ENCODE measurements at places on chromosomes 3 and 15.

DNA sequence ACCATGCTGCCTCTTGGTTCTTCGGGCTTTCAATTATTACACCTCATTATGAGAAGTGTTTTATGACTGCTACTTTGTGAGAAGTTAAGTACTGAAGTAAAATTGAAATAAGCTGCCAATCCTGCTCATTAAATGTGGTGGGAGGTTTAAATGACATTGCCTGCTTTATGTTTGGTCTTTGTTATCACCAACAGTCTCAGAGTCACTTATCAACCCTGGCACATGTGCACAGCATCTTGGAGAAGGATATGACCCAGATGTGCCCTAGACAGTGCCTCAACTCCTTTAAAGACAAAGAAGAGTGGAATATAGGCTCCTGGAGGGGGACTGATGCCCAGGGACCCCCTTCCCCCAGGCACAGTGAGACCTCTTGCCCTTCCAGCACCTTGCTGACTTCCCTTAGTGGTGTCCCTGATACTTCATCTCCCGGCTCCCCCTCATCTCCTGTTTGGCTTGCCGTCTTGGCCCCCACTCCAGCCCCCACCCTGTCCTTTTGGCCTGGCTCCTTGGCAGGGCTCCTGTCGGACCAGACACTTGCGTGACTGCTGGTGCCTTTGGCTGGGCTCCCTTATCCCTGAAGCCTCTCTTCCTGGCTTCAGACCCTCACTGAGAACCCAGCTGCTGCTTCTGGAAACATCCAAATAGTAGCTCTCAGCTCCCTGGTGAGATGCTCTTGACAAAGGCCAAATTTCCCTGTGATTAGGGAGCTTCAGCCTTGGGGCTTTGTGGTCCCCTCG, 39.8 kb downstream of the ARHGAP31 start:
- no peak for DNase-seq

GRCh38 chr3:48318713-48319468, 14.6 kb downstream of the SPINK8 start:
- no peak for DNase-seq

DNA sequence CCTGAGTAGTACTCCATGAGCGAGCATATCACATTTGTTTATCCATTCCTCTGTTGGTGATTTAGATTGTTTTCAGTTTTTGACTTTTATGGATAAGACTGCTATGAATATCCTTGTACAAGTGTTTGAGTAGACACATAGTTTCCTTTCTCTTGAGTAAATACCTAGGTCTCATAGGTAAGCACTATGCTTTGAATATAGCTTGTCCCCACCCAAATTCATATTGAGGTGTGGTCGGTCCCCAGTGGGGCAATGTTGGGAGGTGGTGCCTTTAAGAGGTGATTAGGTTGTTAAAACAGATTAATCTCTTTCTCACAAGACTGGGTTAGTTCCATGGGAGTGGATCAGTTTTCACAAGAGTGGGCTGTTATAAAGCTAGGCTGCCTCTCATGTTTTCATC, 42.8 kb downstream of the CDCP1 start:
- DNase-seq = no peak

GRCh38 chr3:40243056-40243455, 66.5 kb upstream of the EIF1B start:
- no peak for DNase-seq

GRCh38 chr3:64351713-64352638, 126.7 kb upstream of the PRICKLE2 start:
- no peak for DNase-seq

GRCh38 chr3:123952844-123953520, 8.0 kb downstream of the CCDC14 start:
- DNase-seq = no peak

GRCh38 chr15:66415360-66415759, 28.6 kb downstream of the MAP2K1 start:
- no peak for DNase-seq

- no peak for DNase-seq
These were observed 65.5 kb downstream of the ADCY5 start for GRCh38 chr3:123383091-123384053.

DNA sequence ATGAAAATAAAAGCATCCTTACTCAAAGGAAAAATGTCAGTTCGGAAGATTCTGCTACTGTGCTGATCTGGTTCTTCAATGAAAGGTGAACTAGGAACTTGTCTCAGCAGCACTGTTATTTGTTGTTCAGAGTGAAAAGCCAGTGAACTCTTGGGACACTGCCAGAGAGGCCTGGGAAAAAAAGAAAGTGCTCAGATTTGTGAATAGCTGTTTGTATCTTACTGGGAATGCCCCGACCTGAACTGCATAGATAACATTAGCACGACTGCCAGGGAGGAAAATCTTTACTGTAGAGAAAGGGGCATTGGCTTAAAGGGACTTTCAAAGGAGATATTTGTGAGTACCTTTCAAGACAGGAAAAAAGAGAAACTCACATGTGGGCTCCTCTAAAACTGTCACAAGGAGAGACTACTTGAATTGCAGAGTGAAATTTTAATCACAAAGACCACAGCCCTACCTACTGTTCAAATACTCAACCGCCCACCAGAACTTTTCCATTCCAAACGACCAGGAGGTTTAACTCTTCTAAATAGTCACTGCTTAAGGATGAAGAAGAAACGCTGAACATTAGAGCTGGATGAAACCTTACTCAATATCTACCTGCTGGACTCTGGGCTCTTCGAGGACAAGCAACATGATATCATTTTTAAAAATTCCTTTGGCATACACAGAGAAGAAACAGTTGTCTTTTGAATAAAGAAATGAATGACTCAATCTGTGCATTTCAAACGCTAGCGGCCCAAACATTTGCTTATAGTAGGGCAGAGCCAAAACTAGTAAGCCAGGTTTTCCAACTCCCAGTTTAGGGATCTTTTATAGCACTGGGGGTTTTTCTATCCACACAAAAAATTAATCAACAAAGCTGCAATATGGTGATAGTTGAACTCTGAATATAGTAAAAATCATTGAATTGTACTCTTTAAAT, 13.4 kb downstream of the TAMM41 start:
- DNase-seq = no peak

GRCh38 chr3:157069846-157070677, 89.9 kb downstream of the CCNL1 start:
- DNase-seq = no peak

- no peak for DNase-seq
These were observed 398.5 kb downstream of the VPS13C start for GRCh38 chr15:61661791-61662190.

- no peak for DNase-seq
These were observed 32.0 kb upstream of the ZNF445 start for GRCh38 chr3:44509393-44509921.

Measured in stimulated activated CD8-positive, alpha-beta memory T cell treated with anti-CD3 and anti-CD28 coated beads, Interleukin-7, amount 100 ng/mL, for 4 hours (primary cell).